ENCODE measurements at places on chromosomes 5 and 9.

DNA sequence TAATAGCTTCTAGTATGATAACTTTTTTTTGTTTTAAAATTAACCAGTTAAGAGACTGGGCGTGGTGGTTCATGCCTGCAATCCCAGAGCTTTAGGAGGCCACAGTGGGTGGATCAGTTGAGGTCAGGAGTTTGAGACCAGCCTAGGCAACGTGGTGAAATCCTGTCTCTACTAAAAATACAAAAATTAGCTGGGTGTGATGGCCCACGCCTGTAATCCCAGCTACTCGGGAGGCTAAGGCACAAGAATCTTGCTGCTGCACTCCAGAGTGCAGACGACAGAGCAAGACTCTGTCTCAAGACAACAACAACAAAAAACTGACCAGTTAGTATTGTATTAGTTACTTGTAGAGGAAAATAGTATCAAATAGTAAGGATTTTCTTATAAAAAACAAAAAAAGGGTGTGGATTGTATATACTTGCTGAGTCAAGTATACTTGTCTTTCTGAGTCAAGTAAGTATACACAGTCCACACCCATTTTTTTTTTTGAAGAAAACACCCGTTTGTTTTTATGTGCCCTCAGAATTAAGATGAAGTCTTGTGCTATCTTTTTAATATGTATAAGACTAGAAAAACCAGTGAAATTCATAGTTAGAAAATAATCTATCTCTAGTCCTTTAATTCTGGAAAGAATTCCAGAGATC lies 25.3 kb downstream of the UBAP1 start:
- no peak for DNase-seq

DNA sequence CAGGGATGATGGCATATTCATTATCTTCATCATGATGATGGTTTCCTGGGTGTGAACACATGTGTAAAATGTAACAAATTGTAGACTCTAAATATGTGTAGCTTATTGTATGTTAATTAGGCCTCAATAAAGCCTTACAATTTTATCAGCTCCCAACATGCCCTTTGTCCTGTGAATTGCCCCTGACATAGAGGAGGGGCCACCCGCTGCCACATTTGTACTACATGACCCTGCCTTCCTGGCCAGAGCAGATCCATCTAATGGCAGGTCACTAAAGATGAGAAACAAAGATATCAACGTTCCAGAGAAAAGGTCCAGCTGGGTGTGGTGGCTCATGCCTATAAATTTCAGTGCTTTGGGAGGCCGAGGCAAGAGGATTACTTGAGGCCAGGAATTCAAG lies 117.2 kb downstream of the CAAP1 start:
- no peak for DNase-seq

DNA sequence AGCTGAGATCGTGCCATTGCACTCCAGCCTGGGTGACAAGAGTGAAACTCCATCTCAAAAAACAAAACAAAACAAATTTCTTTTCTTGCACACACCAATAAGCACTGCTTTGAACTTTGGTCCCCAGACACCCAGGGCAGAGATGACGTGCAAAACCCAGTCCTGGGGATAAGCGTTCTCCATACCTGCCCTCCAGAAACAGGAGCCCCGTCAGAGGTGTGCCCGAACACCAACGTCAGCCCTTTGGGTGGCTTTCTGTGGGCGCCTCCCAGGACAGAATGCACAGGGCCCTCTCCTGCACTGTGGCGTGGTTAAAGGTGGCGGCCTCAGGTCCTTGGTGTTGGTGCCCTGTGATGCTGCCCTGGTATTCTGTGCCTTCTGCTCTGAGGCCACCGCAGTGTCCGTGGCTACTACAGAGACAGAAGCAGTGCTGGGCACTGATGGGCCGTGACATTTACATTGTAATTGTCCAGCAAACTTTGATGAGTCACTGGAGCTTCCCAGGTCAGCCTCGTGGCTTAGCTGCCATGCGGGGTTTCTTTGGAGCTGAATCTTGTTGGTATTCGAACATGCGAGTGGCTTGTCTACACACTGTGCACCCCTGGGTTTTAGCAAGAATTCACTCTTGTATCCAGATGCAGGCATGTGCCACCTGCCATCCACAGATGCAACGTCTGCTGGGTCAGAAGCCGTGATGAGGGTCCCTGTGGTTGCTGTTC lies 9.8 kb downstream of the PPP1R26 start:
- no peak for DNase-seq

DNA sequence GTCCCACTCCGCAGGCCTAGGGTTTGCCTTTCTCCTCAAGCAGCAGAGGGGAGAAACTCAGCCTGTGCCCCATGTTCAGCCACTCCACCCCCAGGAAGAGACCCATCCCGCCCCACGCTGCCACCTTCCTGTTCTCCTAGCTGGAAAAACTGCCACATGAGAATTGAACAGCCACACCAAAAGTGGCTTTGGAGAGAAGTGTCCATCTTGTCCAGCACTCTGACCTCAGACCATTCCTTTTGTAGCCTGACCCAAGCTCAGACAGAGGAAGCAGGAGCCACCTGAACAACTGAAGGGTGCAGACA lies 8.3 kb upstream of the SLC25A48 start:
- no peak for DNase-seq

DNA sequence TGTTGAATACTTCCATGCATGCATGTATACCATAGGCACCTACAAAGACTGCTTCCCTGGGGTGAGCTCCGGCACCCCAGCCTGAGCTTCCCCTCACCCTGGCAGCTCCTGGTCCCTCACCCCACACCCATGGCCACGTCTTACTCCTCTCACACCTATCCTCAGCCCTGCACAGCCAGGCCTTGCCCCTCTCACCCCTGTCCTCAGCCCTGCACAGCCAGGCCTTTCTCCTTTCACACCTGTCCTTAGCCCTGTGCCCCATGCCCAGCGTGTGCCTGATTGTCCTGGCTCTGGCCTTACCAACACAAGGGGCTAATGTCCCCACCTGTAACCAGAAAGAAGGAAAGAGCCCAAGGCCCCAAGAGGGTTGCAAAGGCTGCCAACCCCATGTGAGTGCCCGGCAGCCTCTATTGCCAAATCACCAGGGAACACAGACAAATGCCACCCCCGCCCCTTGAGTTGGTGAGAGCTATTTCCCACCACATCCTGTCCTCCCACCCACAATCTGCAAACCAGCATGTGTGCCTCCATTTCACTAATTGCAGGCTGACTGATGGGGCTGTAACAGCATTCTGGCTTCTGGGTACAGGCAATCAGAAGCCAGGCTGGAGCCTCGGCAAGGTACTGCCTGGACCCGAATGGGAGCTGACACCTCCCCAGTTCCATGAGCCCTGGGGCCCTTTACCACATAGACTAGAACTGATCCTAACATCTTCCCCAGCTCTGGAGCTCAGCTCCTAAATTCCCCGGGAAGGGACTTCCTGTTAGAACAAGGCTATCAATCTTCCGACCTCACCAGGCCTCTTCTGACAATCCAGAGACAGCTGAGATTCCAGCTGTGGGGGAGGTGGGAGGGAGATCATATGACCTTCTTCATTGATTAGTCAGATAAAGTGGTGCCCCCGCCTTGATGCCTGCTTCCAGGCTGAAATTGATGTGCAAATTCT lies 78.2 kb downstream of the FAM114A2 start:
- DNase-seq: no peak

DNA sequence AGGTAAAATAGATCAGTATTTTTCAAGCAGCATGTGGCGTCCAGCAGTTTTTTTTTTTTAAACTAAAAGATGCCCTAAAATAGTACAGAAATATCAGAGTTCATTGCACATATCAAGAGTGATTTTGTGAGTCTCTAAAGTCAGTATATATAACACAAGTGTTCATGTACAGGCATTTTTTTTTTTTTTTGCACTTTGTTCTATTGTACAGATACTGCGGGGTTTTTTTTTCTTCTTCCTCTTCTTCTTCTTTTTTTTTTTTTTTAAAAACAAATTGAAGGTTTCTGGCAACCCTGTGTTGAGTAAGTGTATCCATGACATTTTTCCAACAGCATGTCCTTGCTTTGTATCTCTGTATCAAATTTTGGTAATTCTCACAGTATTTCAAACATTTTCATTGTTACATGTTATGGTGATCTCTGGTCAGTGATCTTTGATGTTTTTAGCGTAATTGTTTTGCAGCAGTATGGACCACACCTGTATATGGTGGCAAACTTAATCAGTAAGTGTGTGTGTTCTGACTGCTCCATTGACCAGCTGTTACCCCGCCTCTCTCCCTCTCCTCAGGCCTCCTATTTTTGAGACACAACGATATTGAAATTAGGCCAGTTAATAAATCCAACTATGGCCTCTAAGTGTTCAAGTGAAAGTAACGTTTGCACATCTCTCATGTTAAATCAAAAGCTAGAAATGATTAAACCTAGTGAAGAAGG lies 76.8 kb downstream of the TRIO start:
- no peak for DNase-seq

GRCh38 chr5:55903121-55903701 lies 52.1 kb downstream of the IL31RA start:
- peak; percentile 74 for DNase-seq

GRCh38 chr9:117377046-117377445 lies 37.8 kb downstream of the ASTN2 start:
- DNase-seq: no peak
